ENCODE measurements at places on chromosomes 4 and X.

GRCh38 chr4:931194-931959 lies 739 bp downstream of the GAK start:
- no peak for DNase-seq

DNA sequence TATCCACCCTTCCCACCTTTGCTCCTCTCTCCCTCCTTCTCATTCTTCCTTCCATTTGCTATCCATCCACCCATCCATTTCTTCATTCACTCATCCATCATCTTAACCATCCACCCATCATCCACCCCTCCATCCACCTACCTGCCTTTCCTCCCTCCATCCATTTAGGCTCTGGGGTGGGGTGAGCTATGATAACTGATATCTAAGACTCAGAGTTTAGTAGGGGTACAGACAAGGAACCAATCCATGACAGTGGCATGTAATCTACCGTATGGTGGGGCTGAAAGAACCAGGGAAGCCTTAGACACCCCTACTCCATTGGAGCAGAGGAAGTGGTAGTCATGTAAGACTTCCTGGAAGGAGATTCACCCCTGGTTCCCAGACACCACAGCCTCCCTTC lies 23.2 kb downstream of the PSAPL1 start:
- no peak for DNase-seq

GRCh38 chr4:113763029-113763285 lies 1.4 kb upstream of the CAMK2D start:
- DNase-seq = no peak

DNA sequence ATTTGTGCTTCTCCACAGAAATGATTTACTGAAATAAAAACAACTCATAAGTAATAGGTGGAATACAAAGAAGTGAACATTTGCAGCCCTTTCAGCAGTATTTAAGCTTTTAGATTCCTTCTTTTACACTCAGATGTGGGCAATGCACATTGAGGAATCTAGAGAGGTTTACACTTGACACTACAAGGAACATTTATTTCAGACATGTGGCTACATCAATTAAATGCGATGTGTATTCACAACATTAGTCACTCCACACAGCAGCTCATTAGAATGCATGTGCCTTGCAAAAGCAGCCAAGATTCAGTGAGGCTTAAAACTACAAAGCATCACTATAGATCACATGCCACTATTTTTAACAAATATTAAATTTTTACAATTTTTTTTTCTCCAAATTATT lies 480.7 kb downstream of the INPP4B start:
- no peak for DNase-seq

GRCh38 chrX:133789829-133790228 lies 195.6 kb downstream of the GPC3 start:
- no peak for DNase-seq

DNA sequence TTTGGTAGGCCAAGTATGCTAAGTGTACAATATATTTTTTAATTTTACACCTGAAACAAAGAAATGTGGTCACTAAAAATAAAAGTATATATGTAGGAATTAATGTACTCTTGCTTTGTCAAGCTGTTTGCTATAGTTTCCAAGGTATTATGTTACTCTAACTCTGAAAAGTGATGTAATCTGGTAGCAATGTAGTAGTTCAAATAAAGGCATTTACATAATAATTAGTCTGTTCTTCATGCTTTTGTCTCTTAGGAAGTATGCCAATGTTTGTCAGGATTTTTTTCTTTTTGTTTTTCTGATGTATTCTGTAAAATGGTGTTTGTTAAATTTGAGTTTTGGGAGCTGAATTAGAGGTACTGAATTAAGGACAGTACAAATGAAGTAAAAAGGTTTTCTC lies 89.5 kb downstream of the PLS3 start:
- DNase-seq = no peak

DNA sequence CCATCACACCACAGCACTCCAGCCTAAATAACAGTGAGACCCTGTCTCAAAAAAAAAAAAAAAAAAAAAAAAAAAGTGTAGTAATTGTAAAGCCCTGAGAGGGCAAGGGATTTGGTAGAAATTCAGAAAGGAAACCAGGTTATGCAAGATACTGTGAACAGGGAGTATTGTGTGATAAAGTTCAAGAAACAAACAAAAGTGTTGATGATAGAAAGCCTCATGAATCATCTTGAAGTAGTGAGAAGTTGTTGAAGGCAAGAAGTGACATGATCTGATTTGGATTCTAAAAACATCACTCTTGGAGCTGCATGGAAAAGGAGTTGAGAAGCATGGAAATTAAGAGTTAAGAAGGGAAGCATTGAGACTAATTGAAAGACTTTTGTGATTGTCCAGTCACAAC lies 102.2 kb downstream of the RAP1GDS1 start:
- no peak for DNase-seq

GRCh38 chr4:73895201-73896175 lies 26.3 kb downstream of the CXCL1 start:
- no peak for DNase-seq

GRCh38 chr4:98677799-98678198 lies 19.4 kb upstream of the TSPAN5 start:
- DNase-seq = no peak

DNA sequence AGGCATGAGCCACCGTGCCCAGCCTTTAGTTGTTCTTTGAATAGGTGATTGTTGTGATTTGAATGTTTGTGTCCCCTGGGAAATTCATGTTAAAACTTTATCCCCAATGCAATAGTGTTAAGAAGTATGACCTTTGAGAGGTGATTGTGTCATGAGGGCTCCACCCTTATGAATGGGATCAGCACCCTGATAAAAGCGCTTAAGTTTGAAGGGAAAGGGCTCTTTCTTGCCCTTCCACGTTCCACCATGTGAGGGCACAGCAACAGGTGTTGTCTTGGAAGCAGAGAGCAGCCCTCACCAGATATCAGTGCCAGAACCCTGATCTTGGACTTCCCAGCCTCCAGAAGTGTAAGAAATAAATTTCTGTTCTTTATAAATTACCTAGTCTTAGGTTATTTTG lies 33.7 kb upstream of the RP2 start:
- no peak for DNase-seq

- no peak for DNase-seq
Observed at GRCh38 chr4:156725257-156725656, 246.3 kb downstream of the PDGFC start.

DNA sequence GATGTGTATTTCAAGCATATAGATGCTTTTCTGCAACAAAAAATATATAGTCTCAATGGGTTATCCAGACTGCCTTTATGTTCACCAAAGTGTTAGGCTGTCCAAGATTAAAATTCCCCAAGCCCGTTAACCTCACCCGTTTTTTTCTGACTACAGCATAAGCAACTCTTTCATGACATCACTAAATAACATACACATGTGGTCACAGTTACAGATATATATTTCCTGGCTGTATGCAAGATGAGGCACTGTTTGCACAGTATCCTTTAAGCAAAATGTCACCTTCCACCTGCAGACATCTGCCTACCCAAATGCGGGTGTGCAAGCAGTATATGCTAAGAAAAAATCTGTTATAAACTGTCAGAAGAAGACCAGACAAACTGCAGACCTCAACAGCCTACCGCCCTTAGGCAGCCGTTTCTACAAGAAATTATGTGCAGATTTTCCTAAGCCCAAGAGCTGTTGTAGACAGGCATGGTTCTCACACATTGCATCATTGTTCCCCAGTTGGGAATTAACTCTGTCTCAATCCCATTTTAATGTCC lies 183.1 kb upstream of the MXRA5 start:
- DNase-seq = no peak

- no peak for DNase-seq
Observed at GRCh38 chr4:16738558-16738957, 159.9 kb downstream of the LDB2 start.

DNA sequence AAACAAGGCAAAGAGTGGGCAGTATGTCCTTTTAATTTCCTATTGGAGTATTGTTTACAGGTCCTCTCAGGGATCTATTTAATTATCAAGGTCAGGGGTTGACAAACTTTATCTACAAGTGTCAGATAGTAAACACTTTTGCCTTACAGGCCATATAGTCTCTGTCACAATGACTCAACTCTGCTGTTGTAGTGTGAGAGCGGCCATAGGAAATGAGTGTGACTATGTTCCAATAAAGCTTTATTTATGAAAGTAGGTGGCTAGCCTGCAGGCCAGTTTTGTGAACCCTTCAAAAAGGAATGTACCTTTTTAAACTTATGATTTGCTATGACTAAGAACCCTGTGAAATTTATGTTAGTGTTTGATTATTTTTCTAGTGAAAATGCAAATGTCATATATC lies 156.1 kb downstream of the GPAT3 start:
- DNase-seq = no peak

GRCh38 chrX:153334654-153335295 lies 822 bp downstream of the ZNF275 start:
- DNase-seq = no peak

GRCh38 chrX:16633754-16634153 lies 16.2 kb upstream of the S100G start:
- no peak for DNase-seq

GRCh38 chr4:176268963-176269362 lies at the start of gene ASB5:
ASB5 (minus strand) TSS chr4:176269222; CDS start chr4:176269108, 114 bp downstream.
- no peak for DNase-seq

- DNase-seq = no peak
Observed at GRCh38 chrX:13194291-13195103, 125.4 kb downstream of the ATXN3L start.

DNA sequence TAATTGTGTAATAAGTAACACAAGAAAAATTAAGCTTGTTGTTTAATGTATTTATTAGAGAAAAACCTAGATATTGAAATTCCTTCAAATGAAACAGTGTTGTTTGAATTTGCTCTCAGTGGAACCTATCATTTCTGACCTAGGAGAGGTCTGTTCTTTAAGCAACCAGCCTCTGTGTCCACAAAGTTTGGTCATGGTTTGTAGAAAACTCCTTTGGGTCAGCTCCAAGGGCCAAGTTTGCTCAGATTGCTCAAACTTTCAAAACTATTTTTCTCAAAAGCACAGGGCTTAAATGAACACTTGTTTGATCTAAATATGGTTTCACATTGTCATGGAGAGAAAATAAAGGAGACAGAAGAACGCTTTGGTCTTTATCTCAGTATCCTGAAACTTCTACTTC lies 29.6 kb upstream of the RPL34 start:
- no peak for DNase-seq

DNA sequence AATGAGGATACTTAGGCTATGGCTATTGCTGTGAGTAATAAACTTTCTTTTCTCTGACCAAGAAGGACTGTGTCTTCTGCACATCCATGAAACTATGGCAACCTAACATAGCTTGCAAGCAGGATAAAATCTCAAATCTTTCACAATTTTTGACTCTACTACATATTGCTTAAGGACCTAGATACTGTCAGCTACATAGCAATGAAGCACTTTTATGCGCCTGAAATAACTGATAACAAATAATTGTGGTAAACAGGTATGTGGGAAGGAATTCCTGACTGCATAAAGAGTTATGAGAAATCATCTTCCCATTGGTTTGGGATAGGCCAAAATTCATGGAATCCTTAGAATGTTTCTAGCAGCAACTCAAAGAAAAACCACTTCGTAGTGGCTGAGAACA lies 41.2 kb upstream of the PDGFC start:
- no peak for DNase-seq

GRCh38 chr4:156538210-156538609 lies 433.4 kb downstream of the PDGFC start:
- DNase-seq = no peak
